Suppressor macrophage treated with lipopolysaccharide for 1 hour (primary cell): ENCODE measurements at places on chromosomes 13 and 19.

DNA sequence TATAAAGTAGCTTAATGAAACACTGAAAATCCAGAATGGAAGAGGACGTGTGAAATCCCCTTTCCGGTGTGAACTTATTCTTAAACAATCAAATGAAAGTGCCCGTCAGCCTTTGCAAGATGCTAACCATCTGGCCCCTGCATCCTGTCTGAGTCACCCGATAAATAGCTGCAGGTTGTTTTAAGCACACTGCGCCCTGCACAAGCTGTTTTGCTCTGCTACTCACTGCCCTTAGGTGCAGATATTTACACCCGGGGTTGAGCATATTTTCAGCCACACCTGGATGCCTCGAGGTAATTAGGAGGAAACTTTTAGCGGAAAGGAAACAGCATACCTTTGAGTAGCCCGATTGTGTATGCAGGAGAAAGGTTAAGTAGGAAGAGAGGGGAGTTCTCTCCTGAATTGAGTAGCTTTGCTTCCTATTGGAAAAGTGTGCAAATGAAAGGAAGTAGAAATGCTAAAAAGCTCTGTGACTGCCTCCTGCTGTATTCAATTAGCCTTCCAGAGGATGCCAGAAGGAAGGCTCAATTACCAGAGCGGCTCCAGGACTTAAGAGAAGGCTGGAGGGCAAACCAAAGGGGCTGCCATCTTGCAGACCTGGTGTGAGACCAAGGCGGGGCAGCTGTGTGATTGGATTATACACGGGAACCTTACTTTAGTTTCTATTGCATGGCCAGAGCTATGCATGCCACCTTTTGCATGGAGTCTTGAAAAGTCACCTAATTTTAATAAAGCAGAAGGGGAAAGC is 42.5 kb downstream of the IRS2 start:
- peak; percentile 10 for DNase-seq

DNA sequence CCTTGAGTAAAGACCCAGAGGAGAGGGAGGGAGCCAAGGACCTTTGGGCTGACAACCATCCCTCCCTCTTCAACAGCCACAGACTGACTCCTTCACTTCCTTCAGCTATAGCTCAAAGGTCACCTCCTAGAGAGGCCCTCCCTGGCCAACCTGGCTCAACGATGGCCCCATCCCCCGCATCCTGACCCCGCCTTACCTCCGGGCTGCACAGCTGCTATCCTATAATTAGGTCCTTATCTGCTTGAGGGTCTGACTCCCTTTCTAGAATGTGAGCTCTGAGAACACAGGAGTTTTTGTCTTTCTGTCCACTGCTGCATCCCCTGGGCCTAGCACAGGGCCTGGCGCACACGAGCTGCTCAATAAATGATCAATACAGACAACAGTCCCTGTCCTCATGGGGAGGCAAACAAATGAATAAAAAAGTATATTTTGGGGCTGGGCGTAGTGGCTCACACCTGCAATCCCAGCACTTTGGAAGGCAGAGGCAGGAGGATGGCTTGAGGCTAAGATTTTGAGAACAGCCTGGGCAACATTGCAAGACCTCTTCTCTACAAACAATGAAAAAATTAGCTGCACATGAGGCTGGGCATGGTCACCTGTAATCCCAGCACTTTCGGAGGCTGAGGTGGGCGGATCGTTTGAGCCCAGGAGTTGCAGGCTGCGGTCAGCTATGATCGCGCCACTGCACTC is 6.6 kb upstream of the LGALS4 start:
- DNase-seq = no peak

GRCh38 chr13:33968520-33969507 is 150.9 kb downstream of the RFC3 start:
- no peak for DNase-seq

DNA sequence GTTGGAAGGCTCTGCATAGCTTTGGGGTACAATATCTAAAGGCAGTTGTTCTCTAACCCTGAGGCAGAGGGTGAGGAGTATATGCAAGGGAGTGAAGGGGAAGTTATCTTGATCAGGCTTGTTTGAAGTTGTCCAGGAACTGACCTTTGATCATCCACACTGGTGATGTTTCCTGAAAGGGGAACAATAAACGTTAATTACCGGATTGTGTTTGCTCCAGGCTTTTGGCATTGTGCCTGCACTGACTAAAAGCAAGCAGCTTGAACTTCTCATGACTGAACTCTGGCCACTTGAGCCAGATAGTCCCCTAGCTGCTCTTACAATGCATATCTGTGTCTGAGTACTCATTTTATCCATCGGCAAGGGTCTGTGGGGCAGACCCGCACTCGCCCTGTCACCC is 27.0 kb upstream of the ZNF726 start:
- no peak for DNase-seq

DNA sequence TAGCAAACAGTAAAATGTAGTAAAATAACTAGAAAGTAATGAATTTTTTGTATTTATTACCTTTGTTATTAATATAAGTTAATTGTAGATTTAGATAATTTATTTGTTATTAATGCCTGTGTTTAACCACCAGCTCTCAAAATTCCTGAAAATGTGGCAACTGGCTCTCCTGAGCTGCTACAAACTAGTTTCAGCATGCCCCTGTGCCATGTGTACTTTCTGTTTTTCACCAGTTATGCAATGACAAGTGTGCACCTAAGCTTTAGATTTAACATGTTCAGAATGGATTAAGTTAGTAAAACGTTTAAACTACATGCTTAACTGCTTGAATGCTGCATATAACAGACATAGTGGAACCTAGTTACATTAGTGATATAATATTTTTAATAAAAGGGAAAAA is 88.1 kb downstream of the POSTN start:
- DNase-seq = no peak

GRCh38 chr13:64551755-64552154 is 2678.4 kb downstream of the PCDH9 start:
- DNase-seq = peak; percentile 1

GRCh38 chr19:1953441-1954094 is 12.6 kb downstream of the CSNK1G2 start:
- DNase-seq = no peak

- no peak for DNase-seq
These were observed 2.5 kb downstream of the KDM4B start for GRCh38 chr19:4971424-4971793.

DNA sequence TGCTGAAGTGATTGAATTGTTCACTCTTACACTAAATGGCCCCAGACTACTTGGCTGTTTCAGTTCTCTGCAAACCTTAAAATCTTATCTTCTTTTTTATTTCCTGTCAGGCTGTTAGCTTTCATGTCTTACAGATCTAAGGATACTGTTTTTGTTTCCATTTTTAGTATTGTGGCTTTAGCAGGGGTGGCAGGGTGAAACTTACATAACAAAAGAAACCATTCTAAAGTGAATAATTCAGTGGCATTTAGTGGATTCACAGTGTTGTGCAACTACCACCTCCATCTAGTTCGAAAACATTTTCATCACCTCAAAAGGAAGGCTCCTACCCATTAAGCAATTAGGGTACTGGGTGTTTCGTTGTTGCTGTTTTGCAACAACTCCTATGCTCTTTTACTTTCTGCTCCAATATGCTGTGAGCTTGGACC is 19.8 kb downstream of the TMEM272 start:
- DNase-seq = peak; percentile 63
